Fibroblast of skin of abdomen (primary cell): ENCODE measurements at places on chromosomes 2 and 18.

GRCh38 chr2:12813166-12813565, 96.4 kb downstream of the TRIB2 start:
- DNase-seq = peak; percentile 26

DNA sequence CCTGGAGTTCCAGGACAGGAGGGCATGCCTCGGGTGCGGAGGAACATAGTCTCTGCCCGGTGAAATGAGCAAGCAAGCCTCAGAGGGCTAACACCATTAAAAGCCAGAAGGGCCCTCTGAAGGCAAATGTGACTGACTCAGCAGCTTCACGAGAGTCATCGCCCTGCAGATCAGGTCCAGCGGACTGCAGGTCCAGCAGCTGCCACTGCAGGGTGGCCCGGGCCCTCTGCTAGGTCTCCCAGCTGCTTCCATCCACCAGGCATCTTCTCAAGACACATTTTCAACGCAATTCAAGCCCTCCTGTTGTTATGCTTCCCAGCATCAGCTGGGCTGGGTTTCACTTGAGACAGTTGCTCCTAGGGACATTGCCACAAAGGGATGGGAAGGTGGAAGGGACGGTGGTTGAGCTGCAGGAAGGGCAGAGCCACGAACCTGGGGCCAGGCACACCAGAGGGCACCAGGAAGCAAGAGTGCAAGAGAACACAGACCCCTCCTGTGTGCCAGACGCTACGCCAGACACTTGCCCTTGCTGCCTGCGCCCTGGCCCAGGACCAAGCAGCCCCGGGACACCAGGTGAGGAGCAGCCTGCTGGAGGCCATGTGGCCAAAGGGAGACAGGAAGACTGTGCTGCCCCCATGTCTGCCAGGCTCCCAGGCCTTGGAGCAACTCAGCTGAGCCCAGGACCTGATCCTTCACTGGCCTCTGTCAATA, 173.0 kb downstream of the HDAC4 start:
- no peak for DNase-seq

- no peak for DNase-seq
Measured at GRCh38 chr2:168404764-168405163, 51.3 kb upstream of the CERS6 start.

- DNase-seq = no peak
Measured at GRCh38 chr18:79881695-79882094, 69.8 kb downstream of the SLC66A2 start.

- DNase-seq = no peak
Measured at GRCh38 chr2:190412966-190413365, 4.8 kb downstream of the MFSD6 start.

DNA sequence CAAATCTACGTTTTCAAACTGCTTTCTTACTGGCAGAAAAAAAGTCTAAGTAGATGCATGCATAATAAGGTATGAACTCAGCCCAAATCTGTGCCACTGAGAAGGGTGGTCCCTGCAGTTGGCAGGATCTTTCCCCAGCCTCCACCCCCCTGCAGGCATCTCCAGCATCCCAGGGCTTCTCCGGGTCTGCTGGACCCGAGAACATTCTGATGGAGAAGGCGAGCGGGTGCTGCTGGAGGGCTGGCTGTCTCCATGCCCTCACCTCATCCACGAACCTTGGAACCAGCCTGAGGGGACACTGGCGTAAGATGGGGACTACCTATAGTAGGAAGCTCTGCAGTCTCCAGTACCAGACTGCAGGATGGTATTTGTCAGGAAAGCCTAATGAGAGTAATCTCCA, 198.9 kb downstream of the HDAC4 start:
- no peak for DNase-seq

DNA sequence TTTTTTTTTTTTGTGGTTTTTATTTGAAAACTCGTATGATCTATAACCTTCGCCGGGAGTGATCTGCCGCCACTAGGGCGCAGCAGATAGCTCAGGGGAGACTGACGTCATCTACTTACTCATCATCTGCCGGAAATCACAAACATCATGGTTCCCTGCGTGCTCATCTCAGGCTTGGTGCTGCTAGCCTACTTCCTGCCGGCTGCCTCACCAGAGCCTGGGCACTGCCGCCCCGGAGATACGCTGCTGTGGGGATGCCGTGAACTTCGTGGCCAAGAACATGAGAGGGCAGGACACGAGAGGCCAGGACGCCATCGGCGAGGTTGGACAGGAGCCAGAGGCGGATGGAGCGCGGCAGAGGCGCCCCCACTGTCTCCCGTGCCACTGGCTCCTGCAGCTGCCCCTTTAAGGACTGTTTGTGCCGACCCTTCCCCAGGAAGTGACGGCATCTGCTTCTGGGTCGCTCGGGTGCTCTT, 68.8 kb downstream of the DOK6 start:
- DNase-seq = no peak

DNA sequence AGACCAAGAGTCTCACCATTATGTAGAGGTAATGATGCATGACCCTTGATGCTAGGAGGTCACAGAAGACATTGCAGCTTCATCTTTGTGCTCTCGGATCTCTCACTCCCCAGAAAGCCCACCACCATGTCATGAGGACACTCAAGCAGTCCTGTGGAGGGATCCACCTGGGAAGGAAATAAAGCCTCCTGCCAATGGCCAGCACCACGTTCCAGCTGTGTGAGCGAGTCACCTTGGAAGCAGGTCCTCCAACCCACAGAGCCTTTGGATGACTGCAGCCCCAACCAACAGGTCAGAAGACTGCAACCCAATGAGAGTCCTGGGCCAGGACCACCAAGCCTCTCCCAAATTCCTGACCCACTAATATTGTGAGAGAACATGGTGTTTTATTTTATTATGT, 38.4 kb downstream of the CYP26B1 start:
- no peak for DNase-seq

DNA sequence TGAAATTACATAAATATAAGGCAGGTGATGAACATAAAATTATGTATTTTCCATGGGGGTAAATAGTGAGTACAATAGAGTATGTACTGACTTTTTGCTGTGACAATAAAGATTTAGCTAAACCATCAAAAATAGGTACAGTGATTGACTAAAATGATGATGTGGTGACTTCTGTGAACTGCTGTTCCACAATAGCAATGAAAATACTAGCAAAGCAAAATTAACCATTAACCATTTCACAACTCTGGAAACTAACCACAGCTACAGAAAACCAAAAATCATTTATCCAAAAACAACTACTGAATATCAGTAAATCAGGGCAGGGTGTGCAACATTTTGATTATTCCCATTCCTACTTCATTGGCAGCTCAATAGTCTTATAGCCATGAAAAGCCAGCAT, 161.4 kb upstream of the GYPC start:
- DNase-seq = no peak

DNA sequence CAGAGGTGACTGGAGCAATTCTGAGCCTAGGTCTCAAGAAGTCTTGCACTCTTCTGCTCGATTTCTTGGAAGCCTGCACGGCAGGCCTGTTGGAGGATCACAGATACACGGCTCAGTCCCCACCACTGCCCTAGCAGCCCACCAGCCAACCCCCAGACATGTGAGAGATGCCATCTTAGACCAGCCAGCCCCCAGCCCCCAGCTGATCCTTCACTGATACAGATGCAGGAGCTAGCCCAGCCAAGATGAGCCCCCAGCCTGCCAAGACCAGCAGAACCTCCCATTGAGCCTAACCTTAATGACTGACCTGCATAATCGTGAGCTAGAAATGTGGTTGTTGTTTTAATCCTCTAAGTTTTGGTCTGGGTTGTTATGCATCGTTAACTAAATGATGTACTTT, 47.5 kb downstream of the INHBB start:
- no peak for DNase-seq

DNA sequence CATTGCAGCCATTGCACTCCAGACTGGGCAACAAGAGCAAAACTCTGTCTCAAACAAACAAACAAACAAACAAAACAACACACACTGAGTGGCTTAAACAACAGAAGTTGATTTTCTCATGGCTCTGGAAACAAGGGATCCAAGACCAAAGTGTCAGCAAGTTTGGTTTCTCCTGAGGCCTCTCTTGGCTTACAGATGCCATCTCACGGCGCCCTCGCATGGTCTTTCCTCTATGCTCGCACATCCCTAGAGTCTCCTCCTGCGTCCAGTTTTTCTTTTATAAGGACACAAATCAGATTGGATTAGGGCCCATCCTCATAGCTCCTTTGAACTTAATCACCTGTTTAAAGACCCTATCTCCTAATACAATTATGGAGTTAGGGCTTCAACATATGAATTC, 133.4 kb upstream of the LRRTM1 start:
- DNase-seq = no peak

GRCh38 chr2:201411421-201411820, 39.8 kb downstream of the TRAK2 start:
- peak; percentile 67 for DNase-seq

DNA sequence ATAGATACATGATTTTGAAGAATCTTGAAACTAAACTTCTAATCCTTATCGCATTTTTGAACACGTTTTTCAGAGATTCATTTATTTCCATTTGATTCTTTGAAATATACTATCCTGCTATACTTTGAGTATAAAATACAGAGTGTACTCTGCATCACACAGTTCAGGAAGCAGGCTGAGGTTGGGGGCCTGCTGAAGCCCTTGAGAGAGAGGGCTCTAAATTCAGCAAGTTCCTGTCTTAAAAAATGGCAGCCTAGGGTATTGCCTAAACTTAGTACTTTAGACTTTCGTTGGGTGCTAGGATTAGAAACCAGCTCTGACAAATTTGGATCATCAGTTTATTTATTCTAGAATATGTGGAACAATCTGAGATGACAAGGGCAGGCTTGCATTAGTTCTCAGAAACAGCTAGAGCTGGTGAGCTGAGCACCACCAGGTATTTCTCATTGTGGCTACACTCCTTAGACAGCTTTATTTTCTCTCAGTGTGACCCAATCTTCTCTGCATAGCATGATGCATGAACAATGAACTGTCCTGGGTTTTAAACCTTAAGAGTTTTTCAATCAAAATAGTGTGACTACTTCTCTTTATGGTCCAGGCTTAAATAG, 49.1 kb downstream of the TFPI start:
- DNase-seq = no peak

- DNase-seq = peak; percentile 85
Measured at GRCh38 chr2:202113571-202114142, 40.6 kb downstream of the KIAA2012 start.

GRCh38 chr18:48638896-48639771, 100.3 kb downstream of the CTIF start:
- no peak for DNase-seq

DNA sequence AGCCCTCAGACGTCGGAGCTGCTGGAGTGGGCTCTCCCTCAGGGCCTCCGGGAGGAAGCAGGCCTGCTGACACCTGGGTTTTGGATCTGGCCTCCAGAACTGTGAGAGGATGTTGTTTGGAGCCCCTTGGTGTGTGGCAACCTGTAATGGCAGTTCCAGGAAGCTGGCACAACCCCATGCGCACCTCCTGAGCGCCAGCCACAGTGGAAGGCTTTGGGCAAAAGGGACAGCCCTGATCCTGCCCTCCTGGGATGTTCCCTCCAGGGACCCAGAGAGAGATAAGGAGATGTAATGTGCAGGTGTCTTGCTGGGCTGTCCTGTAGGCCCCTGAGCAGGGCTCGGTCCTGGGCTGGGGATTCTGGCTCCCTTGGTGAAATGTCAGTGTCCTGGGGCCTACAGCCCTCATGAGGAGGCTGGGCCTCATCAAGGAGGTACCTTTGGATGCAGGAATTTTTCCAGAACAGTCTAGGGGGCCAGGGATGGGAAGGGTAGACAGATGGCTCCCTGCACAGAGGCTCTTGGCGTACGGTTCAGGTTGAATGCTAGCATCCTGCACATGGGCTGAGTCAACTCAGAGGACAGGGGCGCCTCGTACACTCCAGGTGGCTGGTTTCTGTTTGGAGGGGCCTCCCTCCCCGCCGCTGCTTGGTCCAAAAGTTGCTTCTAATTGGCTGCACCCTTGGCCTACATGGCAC, 61.1 kb downstream of the ASB1 start:
- DNase-seq = no peak

- DNase-seq = no peak
Measured at GRCh38 chr2:191221666-191222065, 23.5 kb upstream of the MYO1B start.

DNA sequence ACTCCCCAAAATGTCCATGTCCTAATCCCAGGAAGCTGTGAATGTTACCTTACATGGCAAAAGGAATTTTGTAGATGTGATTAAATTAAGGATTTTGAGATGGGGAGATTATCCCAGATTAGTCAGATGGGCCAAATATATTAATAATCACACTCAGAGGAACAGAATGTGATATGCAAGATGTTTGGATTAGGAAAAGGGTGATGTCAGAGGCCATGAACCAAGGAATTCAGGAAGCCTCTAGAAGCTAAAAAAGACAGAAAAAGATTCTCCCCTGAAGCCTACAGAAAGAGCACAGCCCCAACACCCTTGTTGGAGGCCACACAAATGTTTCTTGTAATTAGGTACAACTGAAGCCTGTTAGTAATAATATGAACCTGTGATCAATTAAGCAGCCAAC, 13.1 kb downstream of the TMEM131 start:
- peak; percentile 25 for DNase-seq

- DNase-seq = no peak
Measured at GRCh38 chr2:194661431-194661830, 995.6 kb upstream of the SLC39A10 start.

DNA sequence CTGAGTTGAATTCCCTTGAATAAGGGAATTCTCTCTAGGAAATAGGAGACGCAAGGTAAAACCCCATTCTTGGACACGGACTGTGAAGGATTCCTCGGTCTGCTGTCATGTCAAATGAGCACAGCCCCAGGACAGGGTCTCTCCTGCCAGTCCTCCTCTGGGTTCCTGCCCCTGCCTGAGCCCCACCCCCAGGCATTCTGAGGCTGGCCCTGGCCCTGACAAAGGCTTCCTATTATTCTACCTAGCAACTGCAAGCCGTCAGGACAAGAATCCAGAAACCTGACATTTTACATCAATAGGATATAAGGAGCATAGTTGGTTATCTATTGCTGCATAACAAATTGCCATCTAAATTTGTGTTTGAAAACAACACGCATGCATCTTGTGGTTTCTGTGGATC, 253.3 kb upstream of the AGAP1 start:
- no peak for DNase-seq

DNA sequence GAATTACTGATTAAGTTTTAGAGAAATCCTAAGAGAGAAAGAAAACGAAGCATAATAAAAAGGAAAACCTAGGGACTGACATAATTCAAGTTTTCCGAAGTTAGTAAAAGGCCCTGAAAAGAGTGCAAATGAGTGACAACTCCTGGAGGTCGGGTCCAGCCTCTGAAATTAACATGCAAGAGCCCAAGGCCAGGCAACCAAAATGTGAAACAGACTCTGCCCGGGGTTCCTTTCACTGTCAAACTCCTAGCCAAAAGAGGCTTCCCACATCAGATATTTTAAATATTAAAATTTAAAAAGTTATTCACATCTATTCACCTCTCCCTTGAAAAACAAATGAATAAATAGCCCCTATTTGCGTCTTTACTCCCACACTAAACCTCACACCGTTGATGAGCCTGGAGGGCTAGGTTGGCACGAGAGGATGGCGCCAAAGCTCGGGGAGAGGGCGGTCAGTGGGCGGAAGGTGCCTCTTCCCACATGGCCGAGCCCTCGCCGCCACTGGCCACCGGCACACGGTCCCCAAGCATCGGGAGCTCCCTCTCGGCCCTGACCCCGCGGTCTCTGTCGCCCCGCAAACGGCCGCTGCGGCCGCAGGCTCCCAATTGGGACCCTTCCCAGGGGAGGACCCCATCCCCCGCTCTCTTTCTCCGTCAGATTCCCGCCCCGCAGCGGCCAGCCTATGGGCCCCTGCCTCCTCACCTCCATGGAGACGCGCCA, 630 bp downstream of the PPM1G start:
- DNase-seq = no peak

GRCh38 chr2:144596073-144596871, 76.4 kb upstream of the ZEB2 start:
- DNase-seq = peak; percentile 17
